Endothelial cell of coronary artery (primary cell): ENCODE measurements at places on chromosomes 11 and 22. TPM values are rescaled to one million over a fixed set of nuclear protein-coding genes. Genes with fewer than 3 reads are reported as not detected.

The OR10D3 gene
- total RNA-seq = not detected in 2 replicates

The GAL3ST3 gene
- not detected in 2 replicates for total RNA-seq

The OTOG gene
- not detected in 2 replicates for total RNA-seq

The TRIM51 gene
- not detected in 2 replicates for total RNA-seq

The PKNOX2 gene
- total RNA-seq = not detected in 2 replicates

The CSF2RB gene
- 3.5 and 6.6 TPM in 2 replicates for total RNA-seq

The STIP1 gene
- total RNA-seq = 200 and 221 TPM in 2 replicates

The GTSE1 gene
- total RNA-seq = 3.6 and 8.3 TPM in 2 replicates

The LBHD1 gene
- total RNA-seq = 1.9 and 2.6 TPM in 2 replicates

The NTM gene
- total RNA-seq = 0.81 and 1.4 TPM in 2 replicates

The PDGFB gene
- total RNA-seq = 45.0 and 95.6 TPM in 2 replicates

The BRMS1 gene
- total RNA-seq = 65.0 and 79.7 TPM in 2 replicates

The OR5M10 gene
- total RNA-seq = not detected in 2 replicates

The ATP6V1E1 gene
- total RNA-seq = 99.1 and 107 TPM in 2 replicates

The ART5 gene
- total RNA-seq = not detected in 2 replicates

The CARD18 gene
- total RNA-seq = not detected in 2 replicates

The TECTA gene
- total RNA-seq = 0.19 and 0.27 TPM in 2 replicates

The PYGM gene
- 0.36 and 0.38 TPM in 2 replicates for total RNA-seq
